Stimulated activated CD4-positive, alpha-beta T cell treated with anti-CD3 and anti-CD28 coated beads, TNF-alpha, amount 100 ng/mL, for 1 hour (primary cell): ENCODE measurements at places on chromosomes 11 and 22.

GRCh38 chr22:19942157-19943081 is 801 bp upstream of the TXNRD2 start:
- no peak for DNase-seq

GRCh38 chr11:35647421-35648093 is 15.0 kb upstream of the TRIM44 start:
- DNase-seq: no peak

DNA sequence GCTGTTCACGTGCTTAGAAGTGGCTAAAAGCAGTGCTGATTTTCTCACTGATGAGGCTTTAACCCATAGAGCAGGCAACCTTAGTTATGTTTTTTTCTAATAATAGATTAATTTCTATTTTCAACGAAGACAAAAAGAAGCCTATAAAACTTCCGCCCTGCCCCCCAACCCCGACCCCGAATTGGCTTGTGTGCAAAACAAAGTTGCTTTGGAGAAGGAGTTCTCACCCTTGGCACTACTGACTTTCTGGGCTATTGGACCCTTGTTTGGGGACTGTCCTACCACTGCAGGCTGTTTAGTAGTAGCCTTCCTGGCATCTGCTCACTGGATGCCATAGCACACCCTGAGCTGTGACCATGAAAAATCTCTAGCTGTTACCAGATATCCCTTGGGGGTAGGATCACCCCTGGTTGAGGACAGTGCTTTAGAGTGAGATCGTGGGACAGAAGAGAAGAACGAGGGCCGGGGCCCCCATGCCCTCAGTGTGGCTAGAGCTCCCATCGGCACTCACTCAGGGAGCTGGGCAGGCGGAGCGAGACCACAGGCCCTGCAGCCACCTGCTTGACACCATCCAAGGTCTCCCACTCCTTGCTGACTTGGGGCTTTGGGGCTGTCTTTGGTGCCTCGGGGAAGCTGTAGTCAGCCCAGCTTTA is 16.9 kb downstream of the SLC37A2 start:
- DNase-seq: no peak

DNA sequence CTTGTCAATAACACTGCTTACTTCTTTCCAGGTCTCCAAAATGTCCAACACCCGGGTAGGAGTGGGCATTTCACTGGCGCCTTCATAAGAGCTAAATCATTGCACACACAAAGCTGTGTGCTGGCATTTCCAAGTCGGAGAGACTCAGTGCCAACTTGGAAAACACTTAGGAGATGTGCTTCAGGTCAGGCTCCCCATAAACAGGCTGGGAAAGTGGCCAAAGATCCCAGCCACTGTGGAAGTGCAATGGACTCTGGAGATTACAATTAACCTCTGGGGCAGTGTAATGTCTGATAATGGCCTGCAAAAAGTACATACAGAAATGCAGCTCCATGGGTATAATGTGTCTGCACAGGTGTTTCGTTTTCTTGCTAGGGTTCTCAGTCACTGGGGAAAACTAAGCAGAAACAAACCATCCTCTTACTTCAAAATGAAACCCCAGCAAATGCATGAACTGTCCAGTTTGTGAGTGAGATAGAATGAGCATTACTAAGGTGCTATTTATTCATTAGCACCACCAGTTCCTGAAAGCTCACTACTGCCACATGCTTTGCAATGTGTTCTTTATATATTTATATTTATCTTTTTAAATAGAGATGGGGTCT is 79.0 kb downstream of the ABTB2 start:
- no peak for DNase-seq

DNA sequence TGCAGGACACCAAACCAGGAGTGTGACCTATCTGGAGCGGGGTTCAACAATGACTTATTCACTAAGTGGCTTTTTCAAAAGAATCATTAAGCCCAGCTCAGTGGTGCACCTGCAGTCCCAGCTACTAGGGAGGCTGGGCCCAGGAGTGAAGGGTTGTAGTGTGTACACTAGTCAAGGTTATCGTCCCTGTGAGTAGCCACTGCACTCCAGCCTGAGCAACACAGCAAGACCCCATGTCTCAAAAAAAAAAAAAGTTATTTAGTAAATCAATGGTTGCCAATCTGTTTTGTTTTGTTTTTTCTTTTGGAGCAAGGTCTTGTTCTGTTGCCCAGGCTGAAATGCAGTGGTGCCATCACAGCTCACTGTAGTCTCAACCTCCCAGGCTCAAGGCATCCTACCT is 7.9 kb downstream of the RHOG start:
- DNase-seq: no peak

DNA sequence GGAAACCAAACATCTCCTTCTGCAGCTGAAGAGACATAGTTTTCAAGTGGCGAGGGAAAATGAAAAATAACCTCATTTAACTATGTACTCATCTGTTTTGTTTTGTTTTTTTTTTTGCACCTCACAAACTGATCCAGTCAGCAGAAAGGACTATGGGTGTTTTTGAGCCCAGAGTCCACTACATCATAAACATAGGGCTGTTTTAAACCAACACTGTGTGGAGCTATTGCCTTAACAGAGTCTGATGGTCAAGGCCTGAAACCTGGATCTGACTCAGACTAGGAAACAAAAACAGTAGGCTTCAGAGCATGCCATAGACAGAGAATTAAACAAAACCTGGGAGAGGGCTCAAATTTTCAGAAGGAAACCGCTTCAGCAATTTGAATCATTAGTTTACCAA is 99.3 kb upstream of the FSHB start:
- DNase-seq: no peak

GRCh38 chr22:50010676-50011446 is 1.7 kb downstream of the IL17REL start:
- DNase-seq: peak; percentile 56

GRCh38 chr11:134120143-134120850 is 51.4 kb downstream of the JAM3 start:
- no peak for DNase-seq

GRCh38 chr22:41458161-41458728 is 10.2 kb downstream of the PHF5A start:
- DNase-seq: no peak

- DNase-seq: peak; percentile 32
Observed at GRCh38 chr11:68038718-68039525, at the start of gene TCIRG1. Gene TCIRG1 (plus strand): TSS chr11:68039025. CDS start chr11:68041272, 2,247 bp downstream.

DNA sequence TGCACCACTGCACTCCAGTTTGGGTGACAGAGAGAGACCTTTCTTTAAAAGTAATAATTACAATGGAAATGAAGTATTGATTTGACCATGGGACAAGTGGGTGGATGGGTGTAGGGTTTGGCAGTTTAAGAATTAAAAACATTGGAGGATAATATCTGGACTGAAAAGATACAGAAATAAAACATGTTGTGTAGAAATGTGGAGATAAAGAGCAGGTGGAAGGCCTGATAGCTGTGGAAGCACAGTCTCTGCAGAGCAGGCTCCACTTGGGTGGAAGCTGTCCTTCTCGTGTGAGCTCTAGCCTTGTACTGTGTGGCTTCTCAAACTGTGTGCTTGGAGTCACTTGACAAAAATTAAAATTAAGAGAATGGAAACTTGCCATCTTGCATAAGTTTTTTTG is 25.6 kb downstream of the APLP2 start:
- no peak for DNase-seq

GRCh38 chr22:28024422-28024888 is 105.4 kb upstream of the PITPNB start:
- DNase-seq: no peak

- DNase-seq: no peak
Observed at GRCh38 chr22:22423681-22424080, 84.9 kb downstream of the ZNF280B start.

- no peak for DNase-seq
Observed at GRCh38 chr11:10443152-10443551, 11.9 kb upstream of the AMPD3 start.

GRCh38 chr11:9600644-9601036 is 27.2 kb downstream of the WEE1 start:
- DNase-seq: no peak

GRCh38 chr11:68525930-68526329 is 65.4 kb downstream of the PPP6R3 start:
- DNase-seq: no peak

GRCh38 chr11:122933416-122933815 is 48.2 kb downstream of the BSX start:
- DNase-seq: no peak

DNA sequence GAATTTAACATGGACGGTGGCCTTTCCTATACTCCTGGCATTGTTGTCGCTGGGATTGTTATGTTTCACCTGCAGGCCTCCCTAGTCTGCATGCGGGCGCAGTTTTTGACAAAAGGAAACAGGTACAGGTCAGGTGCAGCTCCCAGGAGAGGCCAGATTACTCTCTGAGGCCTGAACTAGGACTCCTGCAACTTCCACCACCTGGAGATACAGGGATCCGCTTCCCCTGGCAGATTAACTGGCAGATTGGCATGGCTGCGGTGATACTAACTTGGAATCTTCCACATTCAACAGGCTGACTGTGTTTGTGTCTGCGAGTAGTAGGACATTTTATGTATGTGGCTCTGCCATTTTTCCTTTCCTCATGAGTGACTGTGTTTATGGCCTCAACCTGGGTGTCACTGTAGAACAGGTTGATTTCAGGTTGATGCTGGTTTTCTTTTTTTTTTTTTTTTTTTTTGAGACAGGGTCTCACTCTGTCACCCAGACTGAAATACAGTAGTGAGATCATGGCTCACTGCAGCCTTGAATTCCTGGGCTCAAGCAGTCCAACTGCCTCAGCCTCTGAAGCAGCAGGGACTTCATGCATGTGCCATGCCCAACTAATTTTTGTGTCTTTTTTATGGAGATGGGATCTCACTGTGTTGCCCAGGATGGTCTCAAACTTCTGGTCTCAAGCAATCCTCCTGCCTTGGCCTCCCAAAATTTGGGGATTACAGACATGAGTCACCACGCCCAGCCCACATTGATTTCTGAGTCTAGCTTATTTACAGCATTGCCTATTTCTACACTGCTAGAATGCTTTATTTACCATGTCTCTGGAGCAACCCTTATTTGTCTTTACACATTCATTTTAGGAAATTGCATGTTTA is 1.7 kb upstream of the USP28 start:
- no peak for DNase-seq

DNA sequence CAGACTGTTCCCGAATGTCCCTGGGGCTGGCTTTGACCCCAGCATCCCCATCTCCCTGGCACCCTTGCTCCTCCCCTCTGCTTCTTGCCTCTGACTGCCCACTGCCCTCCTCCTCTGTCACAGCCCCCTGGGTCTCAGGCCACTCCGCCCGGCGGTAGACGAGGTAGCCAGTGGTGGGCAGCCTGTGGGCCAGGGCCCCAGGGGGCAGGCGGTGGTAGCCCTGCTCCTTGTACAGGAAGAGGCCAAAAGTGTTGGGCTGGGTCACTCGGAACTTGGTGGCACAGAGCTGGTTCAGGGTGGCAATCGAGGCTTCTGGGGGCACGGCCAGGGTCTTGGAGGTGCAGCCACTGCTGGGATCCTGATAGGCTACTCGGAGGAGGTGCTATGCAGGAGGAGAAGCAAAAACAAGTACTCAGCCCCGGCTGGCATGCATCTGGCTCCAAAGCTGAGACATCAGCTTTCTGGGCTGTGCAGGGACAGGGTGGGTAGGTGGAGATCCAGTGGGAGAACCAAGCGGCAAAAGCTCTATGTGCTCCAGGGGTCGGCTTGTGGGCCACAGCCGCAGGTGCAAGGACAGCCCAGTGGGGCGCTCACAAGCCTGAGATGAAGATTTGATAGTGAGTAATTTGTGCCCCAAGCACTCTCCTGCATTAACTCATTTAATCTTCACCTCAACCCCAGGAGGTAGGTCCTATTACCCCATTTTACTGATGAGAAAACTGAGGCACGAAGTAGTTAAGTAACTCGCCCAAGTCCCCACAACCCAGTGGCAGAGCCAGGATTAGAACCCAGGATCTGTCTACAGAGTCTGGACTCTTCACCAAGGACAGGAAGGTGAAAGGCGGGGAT is 3.6 kb downstream of the RIN1 start:
- DNase-seq: no peak

- no peak for DNase-seq
Observed at GRCh38 chr11:85825616-85826015, 14.7 kb upstream of the SYTL2 start.

GRCh38 chr11:43503417-43503816 is 144.7 kb downstream of the TTC17 start:
- no peak for DNase-seq

DNA sequence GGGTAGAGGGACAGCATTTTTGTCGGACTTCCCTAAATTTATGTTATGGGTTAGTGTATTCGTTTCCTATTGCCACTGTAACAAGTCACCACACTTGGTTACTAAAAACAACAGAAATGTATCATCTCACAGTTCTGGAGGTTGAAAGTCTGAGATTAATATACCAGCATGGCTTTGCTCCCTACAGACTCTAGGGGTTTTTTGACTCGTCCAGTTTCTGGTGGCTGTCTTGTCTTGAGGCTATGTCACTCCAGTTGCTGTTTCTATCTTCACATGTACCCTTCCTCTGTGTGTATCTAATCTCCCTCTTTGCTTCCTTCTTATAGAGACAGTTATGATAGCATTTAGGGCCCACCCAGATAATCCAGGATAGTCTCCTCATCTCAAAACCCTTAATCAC is 9.1 kb upstream of the CCDC179 start:
- no peak for DNase-seq

GRCh38 chr11:128587415-128587814 is at the start of gene ETS1:
Gene ETS1 (minus strand): TSS chr11:128587558. CDS start chr11:128573130, 14,428 bp downstream.
- no peak for DNase-seq

GRCh38 chr11:129402206-129403171 is 26.8 kb downstream of the BARX2 start:
- DNase-seq: no peak

DNA sequence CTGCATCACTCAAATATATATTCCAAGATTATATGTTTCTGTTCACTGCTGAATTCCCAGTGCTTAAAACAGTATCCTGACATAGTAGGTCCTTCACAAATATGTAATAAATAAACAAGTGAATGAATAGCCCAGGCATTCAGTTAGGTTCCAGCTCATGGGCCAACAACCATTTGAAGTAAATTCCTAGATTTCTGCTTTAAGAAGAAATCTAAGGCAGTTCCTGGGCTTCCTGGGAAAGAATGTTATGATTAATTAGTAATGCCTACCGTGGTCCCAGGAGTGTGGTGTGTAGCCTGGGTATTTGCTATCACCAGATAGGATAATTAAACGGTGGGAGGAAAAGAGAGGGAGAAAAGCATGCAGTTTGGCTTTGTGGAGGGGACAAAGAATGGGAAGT is 576.8 kb downstream of the SOX6 start:
- DNase-seq: no peak

DNA sequence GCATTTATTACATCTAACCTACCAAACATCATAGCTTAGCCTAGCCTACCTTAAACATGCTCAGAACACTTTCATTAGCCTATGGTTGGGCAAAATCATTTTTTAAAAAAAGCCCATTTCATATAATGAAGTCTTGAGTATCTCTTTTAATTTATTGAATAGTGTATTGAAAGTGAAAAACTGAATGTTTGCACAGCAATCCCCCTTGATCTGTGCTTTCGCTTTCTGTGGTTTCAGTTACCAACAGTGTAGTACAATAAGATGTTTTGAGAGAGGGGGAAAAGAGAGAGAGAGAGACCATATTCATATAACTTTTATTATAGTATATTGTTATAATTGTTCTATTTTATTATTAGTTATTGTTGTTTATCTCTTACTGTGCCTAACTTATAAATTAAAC is 8.4 kb upstream of the MAP6 start:
- DNase-seq: no peak
